ENCODE measurements at places on chromosomes 16 and 17.

DNA sequence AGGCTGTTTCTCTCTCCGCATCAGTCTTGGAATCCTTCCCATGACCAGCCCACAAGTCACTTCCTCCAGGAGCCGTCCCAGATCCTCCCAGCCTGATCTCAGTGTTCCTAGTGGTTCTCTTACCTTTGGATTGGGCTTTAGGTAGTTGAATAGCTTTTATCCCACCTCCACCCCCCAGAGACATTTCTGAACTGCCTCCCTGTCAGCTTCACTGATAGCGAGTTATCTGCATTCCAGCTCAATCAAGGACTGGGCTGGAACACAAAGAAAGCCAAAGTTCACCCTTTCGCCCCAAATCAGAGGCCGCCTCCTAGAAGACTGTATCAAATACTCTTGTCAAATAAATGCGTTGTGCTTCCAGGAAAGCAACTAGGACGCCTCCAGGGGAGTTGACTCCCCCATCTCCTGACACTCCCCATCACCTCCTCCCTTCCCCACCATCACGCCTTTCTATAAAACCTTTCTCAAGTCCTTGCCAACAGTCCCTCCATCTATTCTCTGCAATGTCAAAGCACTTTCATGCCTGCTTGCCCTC, 72.7 kb downstream of the TMEM132E start:
- no peak for DNase-seq

DNA sequence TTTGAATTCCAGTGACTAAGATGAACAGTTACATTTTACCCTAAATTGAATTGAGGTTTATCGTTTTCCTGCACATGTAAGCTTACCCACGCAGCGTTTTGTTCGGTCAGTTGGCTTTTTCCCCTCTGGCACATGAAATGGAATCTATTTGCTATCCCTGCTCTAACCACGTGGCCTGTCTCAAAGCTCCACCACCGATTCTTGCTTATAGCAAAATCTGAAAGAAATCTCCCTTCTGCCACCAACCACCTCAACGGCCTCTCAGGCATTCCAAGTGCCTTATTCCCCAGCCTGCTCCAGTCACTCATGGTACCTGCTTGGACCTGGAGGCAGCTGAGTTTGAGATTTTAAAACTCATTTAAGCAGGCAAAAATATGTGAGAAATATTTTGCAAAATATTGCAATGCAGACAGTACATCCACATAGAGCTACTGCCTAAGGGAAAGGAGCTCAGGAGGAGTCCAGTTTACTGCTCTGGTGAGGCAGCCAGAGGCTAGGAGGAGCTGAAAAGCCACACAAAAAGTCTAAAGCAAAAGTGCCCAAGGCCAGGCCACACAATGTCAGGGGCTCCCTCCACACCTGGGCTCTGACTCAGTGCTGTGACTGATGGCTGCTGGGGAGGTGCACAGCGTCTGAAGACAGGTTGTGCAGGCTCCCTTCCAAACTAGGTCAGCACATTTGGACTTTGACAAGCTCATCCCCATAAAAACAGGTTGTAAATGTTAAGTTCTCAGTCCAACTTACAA, 26.4 kb downstream of the ARHGAP17 start:
- no peak for DNase-seq

DNA sequence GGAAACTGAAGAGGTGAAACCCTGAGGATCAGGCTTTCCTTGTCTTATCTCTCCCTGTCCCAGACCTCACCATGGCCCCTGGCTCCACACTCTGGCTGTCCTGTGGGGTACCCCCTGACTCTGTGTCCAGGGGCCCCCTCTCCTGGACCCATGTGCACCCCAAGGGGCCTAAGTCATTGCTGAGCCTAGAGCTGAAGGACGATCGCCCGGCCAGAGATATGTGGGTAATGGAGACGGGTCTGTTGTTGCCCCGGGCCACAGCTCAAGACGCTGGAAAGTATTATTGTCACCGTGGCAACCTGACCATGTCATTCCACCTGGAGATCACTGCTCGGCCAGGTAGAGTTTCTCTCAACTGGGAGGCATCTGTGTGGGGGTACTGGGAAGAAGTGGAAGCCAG, 1.4 kb downstream of the CD19 start:
- no peak for DNase-seq

GRCh38 chr17:63647936-63648335, 25.7 kb downstream of the MAP3K3 start:
- no peak for DNase-seq

DNA sequence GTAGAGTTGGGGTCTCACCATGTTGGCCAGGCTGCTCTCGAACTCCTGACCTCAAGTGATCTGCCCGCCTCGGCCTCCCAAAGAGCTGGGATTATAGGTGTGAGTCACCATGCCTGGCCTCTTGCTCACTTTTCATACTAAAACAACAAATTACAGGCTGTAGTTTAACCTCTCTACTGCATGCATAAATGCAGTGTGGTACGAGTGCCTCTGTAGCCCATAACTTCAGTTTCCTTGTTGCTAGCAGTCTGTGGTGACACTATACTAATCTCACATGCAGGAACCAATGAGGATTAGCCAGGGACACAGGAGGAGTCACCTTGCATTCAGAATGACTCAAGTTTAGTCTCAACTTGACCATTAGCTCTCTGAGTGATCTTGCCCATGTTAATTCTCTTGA, 20.1 kb downstream of the HMOX2 start:
- DNase-seq, result no peak

DNA sequence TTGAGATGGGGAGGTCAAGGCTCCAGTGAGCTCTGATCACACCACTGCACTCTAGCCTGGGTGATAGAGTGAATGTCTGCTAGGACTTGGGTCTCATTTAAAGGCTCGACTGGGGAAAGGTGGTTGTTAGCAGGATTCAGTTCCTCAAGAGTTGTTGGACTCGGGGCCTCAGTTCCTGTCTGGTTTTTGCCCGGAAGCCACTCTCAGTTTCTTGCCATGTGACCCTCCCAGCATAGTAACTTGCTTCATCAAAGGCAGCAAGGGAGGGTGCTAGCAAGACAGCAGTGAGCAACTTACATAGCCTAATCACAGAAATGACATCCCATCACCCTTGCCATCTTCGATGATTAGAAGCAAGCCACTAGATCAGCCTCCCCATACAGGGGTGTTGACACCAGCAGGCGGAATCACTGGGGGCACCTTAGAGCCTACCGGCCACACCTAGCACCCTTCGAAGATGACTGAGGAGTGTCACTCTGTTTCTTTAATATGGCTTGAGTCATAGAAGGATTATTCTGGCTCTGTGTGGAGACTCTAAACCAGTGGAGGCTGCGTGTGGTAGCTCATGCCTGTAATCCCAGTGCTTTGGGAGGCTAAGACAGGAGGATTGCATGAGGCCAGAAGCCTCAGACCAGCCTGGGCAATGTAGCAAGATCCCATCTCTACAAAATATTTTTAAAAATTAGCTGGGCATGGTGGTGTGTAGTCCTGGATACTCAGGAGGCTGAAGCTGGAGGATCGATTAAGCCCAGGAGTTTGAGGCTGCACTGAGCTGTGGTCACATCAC, 13.2 kb upstream of the SCNN1B start:
- DNase-seq, result no peak

DNA sequence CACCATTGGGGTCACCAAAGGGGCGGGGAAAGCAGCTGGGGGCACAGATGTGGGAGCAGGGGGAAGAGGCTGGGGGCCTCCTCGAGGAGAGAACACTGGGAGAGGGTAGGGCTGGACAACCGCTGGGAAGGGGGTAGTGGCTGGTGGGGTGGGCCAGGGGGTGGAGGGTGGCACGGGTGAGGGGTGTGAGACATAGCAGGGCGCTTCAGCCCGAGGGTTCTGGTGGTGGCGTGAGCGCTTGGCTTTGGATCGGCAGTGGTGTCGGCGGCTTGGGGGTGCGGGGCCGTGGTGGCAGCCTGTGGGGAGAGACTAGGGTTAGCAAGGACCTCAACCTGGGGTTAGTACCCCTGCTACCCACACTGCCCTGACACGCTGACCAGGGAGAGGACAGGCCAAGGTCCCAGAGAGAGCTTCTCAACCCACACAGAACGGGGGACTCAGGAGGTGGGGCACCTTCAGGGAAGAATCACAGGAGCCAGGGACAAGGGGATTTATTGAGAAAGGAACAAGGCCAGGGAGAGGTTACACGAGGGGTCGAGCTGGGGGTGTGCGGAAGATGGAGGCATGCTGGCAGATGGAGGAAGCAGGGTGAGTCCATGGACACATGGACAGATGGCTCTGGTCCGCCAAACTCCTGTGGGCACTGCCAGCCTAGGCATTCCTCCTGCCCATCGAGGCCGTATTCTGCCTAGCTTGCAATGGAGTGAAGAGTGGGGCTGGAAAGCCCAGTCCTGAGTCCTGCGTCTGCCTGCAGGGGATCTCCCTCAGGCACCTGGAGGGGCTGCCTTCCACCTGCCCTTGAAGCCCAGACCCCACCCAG, 8.4 kb downstream of the PER1 start:
- DNase-seq, result no peak

All from stimulated activated CD8-positive, alpha-beta memory T cell treated with anti-CD3 and anti-CD28 coated beads, Interleukin-7, amount 100 ng/mL, for 48 hours (primary cell).